ENCODE measurements at places on chromosomes 7 and 10. TPM values are rescaled to one million over a fixed set of nuclear protein-coding genes. Genes with fewer than 3 reads are reported as not detected.

DNA sequence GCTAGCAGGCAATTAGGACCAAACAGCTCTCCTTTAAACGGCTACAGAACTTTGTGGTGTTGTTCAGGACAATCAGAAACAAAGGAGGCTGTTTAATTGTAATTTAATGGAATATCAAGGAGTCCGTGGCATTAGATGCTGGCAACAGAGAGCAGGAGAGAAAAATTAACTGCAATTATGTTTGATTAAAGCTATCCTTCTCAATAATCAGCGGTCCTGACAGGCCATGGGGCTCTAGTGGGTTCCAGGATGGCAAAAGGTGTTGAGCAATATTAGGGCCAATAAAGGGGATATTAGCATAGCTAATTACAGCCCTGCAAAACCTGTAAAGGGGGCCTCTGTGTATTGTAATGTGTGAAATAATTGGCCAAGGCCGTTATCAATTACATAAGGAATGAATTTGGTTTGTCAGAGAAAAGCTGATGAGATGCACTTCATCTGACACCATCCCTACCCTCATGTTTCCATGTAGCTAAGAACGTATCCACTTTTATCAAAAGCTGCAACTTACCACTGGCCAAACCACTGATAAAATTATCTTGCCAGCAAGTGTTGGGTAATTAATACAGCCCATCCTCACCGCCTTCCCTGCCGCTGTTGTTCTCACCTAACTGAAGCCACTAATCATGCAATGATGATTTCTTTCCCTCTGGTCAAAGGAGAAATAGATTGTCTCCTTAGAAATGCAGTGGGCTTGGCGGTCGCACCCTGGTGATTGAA lies 81.6 kb downstream of the EBF3 start:
- no peak for DNase-seq

The LRRC17 gene
- not detected for total RNA-seq

- DNase-seq = no peak
Observed at GRCh38 chr7:37541810-37542443, 93.3 kb upstream of the ELMO1 start.

- no peak for DNase-seq
Observed at GRCh38 chr7:84264396-84264795, 69.8 kb upstream of the SEMA3A start.

The GNGT1 gene
- total RNA-seq = not detected

GRCh38 chr7:91240376-91240941 lies 23.8 kb upstream of the FZD1 start:
- peak; percentile 83 for DNase-seq

- no peak for DNase-seq
Observed at GRCh38 chr7:69801729-69802682, 203.7 kb downstream of the AUTS2 start.

DNA sequence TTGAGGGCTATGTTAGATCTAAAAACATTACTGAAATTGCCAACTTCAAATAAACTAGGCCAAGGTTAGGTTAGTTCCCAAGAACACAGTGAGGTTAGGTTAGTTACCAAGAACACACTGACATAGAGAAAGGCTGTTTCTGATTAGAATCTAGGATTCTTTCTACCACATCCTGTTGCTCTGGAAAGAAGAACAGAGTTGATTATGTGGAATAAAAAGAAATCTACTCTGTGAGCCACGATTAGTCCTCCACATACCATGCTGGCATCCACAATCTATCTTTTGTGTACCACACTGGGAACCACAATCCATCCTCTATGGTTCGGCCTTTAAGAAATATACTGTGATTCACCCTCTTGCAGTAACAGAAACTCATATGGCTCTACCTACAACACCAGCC lies 91.4 kb downstream of the LRRTM3 start:
- DNase-seq = no peak

DNA sequence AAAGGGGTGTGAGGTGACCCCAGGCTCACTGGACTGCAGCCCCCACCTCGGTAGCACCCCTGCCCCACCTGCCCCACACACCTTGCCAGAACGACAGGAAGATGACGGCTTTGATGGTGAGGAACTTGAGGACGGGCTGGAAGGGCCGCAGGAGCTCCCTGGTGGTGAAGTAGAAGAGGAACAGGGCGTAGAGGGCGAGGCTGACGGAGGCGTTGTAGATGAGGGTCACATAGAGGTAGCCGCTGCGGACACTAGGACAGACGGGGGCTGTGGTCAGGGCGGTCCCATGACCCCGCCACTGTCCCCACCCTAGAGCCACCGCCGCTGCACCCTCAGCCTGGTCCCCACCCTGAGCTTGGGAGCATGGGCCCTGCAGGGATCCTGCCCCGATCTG lies 7.6 kb downstream of the TMEM184A start:
- no peak for DNase-seq

- no peak for DNase-seq
Observed at GRCh38 chr7:48634116-48634632, 290.2 kb upstream of the CDC14C start.

DNA sequence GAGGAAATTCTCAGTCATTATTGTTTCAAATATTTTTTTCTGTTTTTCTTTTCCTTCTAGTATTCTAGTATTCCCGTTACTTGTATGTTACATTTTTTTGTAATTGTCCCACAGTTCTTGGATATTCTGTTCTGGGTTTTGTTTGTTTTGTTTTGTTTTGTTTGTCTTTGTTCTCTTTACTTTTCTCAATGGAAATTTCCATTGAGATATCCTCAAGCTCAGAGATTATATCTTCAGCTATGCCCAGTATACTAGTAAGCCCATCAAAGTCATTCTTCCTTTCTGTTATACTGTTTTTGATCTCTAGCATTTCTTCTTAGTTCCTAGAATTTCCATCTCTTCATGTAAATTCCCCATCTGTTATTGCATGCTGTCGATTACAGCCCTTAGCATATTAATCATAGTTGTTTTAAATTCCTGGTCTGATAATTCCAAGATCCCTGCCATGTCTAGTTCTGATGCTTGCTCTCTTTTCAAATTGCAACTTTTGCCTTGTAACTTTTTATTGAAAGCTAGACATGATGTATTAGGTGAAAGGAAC lies 27.8 kb downstream of the GPR37 start:
- DNase-seq = no peak

DNA sequence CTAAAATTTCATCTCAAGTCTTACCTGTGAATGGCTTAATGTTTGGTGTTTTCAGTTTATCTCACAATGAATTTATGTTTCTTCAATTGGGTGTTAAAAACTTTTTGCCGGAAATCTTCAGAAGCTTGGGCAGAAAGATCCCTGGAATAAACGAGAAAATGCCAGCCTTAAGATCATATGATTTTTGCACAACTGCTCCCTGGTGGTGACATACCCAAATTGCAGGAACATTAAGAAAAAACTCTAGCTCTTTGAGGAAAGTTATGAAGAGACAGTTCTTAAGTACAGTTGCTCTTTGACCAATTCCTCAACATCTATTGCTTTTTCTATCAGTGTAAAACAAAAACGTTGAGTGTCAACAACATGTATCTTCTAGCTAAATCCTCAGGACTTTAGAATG lies 48.2 kb upstream of the CREB5 start:
- no peak for DNase-seq

DNA sequence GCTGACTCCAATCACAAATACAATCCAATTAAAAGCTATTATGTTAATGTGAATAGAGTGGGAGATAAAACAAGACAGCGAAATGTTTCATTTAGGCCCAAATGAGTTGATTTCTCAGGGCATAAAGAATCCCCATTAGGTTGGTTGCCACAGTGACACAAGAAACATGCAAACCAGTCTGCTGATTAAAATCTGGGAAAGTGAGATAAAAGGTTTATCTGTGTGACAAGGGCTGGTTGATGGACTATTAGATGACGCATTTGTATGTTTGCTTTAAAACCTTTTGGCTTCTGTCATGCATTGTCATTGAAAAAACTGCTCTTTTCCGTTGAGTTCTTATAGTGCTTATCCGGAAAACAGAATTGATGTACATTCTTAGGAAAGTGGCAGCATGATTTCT lies 658.2 kb downstream of the GATA3 start:
- no peak for DNase-seq

Measured in GM23248 (cell line).